ENCODE measurements at places on chromosomes 1 and 21. TPM values are rescaled to one million over a fixed set of nuclear protein-coding genes. Genes with fewer than 3 reads are reported as not detected.

The CLIC6 gene
- not detected for total RNA-seq

DNA sequence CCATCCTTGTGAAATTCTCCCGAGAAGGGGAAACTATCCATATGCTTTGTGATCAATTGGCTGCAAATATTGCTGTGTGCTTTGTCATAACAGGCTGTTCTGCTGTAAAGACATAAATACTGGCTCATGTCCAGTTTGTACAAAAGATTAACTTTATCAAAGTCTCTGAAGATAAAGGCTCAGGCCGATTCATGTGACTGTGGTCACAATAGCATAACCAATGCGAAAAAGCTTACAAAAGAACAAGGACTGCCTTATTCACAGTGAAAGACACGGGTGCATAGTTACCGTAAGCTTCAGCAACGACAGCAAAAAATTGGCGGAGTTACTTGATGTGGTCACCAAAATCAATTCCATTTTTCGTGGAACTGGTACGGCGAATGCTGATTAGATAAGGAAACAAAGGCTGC is 173.6 kb upstream of the CHRM3 start:
- DNase-seq, result no peak

GRCh38 chr1:8082945-8083344 is 56.8 kb upstream of the ERRFI1 start:
- DNase-seq, result no peak

GRCh38 chr21:46092811-46093667 is 4.9 kb upstream of the COL6A2 start:
- DNase-seq, result no peak
